Activated gamma-delta T cell treated with Interleukin-2 at 50 U/mL for 16 hours (primary cell): ENCODE measurements at places on chromosomes 3 and 15.

DNA sequence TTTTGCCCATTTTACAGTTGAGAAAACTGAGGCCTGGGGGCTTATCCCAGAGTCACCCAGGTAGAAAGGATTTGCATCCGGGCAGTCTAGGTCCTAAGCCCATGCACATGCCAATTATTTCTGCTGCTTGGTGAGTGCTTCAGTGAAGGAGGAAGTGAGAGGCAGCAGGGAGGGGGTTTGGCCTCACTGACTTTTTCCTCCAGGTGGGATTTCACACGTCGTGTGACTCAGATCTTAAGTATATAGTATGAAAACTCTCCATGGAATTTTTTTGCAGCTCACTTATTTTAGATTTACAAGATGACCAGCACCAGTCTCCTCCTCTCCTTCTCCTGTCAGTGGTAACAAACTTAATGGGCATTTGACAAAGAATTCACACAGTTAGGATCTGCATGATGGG, 4.6 kb downstream of the ITGA11 start:
- DNase-seq = no peak

- DNase-seq = peak; percentile 27
Observed at GRCh38 chr15:69679623-69680228, 227.1 kb downstream of the RPLP1 start.

GRCh38 chr3:24137334-24137733, 192.2 kb downstream of the NR1D2 start:
- no peak for DNase-seq

DNA sequence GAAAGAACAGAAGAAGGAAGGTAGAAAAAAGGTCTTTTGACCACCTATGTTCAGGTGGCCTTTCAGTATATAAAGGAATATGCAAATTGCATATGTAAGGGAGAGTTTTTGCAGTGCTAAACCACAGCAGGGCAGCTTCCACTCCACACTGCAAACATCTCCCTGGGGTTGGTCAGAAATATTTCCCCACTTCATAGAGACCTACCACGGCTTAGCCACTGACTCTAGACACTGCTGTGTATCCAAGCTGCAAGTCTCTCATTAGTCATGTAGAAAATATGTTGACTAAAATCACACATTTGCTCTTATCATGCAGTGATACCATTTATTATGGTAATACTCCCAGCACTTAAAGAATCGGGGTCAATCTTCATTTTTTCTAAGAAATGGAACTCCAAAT, 214.9 kb upstream of the NR2F2 start:
- no peak for DNase-seq

DNA sequence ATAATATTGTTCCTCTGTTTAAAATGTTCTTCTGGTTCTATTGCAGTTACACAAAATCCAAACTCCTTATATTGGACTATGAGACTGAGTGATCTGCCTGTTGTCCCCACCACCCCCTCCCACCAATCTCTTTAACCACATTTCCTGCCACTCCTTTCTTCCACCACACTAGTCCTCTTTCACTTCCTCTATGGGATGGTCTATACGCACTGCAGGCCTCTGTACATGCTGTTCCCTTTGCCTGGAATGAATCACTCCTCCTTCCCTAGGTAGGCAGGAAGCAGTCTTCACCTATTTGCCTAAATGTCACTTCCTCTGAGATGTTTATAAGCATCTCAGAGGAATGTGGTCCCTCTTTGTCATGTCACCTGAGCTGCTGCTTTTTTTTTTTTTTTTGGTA, 4.0 kb downstream of the MAP2K1 start:
- DNase-seq = peak; percentile 15

DNA sequence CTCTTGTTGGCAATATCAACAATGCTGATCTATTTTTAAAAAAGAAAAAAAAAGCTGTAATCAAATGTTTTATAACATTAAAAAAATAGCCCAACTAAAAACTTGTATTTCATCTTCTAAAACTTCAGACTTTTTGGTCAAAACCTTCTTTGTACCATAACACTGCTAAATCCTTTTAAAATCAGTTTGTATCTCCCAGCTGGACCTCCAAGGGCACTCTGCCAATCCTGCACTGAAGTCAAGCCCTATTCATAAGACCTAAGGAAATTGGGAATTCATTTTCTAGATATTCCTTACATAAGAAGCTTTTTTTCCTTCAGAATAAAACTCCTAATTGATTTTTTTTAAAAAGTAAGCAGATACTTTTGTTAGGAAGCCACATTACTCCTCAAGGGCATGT, 38.2 kb upstream of the HCLS1 start:
- no peak for DNase-seq

GRCh38 chr15:92907229-92907628, 7.1 kb downstream of the CHD2 start:
- no peak for DNase-seq

GRCh38 chr3:109825971-109826810, 488.8 kb upstream of the DPPA4 start:
- no peak for DNase-seq

- DNase-seq = no peak
Observed at GRCh38 chr3:186217820-186218164, 108.9 kb upstream of the ETV5 start.

- no peak for DNase-seq
Observed at GRCh38 chr3:16670191-16670590, 65.0 kb upstream of the DAZL start.

DNA sequence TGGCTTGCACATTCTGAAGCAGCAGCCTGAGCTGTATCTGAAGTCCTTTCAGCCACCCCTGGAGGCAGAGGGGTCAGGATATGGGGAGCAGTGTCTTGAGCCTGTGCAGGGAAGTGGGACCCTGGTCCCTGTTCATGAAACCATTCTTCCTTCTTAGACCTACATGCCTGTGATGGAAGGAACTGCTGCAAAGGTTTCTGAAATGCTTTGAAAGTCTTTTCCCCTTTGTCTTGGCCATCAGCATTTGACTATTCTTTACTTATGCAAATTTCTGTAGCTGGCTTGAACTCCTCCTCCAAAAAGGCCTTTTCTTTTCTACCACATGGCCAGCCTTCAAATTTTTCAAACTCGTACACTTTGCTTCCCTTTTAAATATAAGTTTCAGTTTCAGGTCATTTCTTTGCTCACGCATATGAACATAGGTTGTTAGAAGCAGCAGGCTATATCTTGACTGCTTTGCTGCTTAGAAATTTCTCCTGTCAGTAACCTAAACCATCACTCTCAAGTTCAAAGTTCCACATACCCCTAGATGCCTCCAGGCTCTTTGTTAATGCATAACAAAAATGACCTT, 62.3 kb downstream of the GALK2 start:
- no peak for DNase-seq

DNA sequence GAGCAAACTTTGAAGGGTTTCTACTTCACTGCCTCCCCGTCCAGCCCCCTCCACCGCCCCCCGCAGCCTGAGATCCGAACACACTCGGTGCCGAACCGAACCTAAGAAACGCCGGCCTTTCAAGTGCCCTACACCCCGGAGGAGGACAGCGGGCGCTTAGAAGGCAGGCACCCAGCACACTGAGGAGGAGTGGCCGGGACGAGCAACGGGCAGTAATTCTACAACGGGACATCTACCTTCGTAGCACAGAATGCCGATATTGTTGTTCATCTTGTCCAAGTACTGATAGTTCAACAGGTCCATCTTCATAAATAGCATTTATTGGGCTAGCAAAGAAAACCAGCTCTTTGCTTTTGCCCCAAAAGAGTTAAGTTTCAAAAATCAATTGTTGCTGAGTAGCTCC, 513 bp downstream of the VGLL4 start:
- DNase-seq = peak; percentile 14

- DNase-seq = no peak
Observed at GRCh38 chr3:4207672-4208071, 95.5 kb upstream of the SETMAR start.

DNA sequence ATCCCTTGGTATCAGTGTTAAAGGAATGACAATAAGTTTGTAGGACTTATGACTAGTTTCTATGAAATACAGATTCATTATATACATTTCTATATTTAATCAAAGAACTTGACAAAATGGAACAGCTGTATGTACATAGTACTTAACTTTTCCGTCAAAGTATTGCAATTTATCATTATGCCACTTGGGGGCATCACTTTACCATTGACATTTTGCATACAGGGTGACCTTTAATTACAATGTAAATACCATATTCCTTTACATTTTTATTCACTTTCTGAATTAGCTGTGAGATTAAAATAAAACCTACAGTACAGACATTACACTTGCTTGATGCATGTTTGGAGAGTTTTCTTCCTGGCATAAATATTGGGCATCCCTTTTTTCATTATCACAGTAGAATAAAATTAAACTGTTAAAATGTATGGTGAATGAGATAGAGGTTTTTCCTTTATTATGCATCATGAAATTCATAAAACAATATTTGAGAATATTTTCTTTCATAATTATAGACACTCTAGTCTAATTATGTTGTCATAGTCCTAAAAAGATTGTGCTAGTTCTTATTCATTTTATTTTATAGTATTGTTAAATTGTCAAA, 6.9 kb downstream of the NEK11 start:
- DNase-seq = peak; percentile 33

GRCh38 chr3:128307781-128308469, 154.6 kb downstream of the EEFSEC start:
- DNase-seq = no peak

GRCh38 chr15:79403501-79403900, 28.6 kb upstream of the MINAR1 start:
- DNase-seq = no peak

DNA sequence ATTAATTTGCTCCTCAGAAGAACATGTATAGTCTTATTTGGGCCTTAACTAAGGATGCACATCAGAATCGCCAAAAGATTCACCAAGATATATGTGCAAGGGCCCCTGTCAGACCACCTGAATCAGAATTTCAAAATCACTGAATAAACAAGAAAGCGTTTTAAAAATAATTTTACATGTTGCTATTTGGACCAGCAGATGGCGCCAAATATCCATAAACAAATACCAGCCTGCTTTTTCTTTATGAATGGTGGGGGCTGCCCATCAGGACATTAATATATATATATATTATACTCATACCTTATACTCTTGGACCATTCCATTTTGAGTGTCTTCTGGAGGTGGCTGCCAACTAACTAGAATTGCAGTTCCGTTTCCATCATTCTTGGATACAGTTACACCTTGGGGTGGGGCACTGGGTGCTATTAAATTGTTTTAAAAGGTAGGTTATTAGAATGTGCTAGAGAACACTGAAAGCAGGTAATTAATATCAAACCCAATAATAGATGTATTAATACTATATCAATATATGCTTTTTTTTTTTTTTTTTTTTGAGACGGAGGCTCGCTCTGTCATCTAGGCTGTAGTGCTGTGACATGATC, 1108.3 kb downstream of the ROBO1 start:
- DNase-seq = no peak

- DNase-seq = no peak
Observed at GRCh38 chr3:61857297-61857696, 295.9 kb downstream of the PTPRG start.
